SJSA1 (cell line): ENCODE measurements at places on chromosomes 11 and 22. TPM values are rescaled to one million over a fixed set of nuclear protein-coding genes. Genes with fewer than 3 reads are reported as not detected.
A peak's percentile ranks its signal among the peaks of the same experiment; 100 is the strongest.

- DNase-seq, result peak; percentile 61
- no peaks in the 10 kb centered on the region for H3K27me3 ChIP-seq
Measured at GRCh38 chr11:68932933-68933577, 29.4 kb downstream of the IGHMBP2 start.

- H3K36me3 ChIP-seq, result no peaks in the 10 kb centered on the region
- no peak for DNase-seq
- no peaks in the 10 kb centered on the region for H3K4me1 ChIP-seq
- H3K27ac ChIP-seq, result no peak overlapping the region
- H3K27me3 ChIP-seq, result no peaks in the 10 kb centered on the region
Measured at GRCh38 chr11:28951191-28951590, 843.0 kb downstream of the METTL15 start.

The MMP7 gene
- 0.34 TPM in 1 of 2 replicates, not detected in the other for total RNA-seq

- no peaks in the 10 kb centered on the region for H3K27me3 ChIP-seq
- no peak overlapping the region for H3K27ac ChIP-seq
- H3K4me1 ChIP-seq, result no peaks in the 10 kb centered on the region
- H3K36me3 ChIP-seq, result no peaks in the 10 kb centered on the region
- H3K4me3 ChIP-seq, result no peak overlapping the region
Measured at GRCh38 chr11:21768388-21768787, 424.5 kb upstream of the ANO5 start.

- peaks cover 42% of the 10 kb centered on the region for H3K4me1 ChIP-seq
- no peak overlapping the region for H3K27ac ChIP-seq
Measured at GRCh38 chr11:76207642-76208401, 1.5 kb upstream of the WNT11 start.

GRCh38 chr11:3245071-3245470, 12.9 kb upstream of the MRGPRE start:
- peaks cover 4% of the 10 kb centered on the region for H3K27me3 ChIP-seq
- H3K4me3 ChIP-seq, result no peak overlapping the region
- no peaks in the 10 kb centered on the region for H3K36me3 ChIP-seq
- H3K4me1 ChIP-seq, result no peaks in the 10 kb centered on the region
- H3K27ac ChIP-seq, result no peak overlapping the region

- no peaks in the 10 kb centered on the region for H3K4me1 ChIP-seq
- no peak overlapping the region for H3K4me3 ChIP-seq
- H3K27me3 ChIP-seq, result no peaks in the 10 kb centered on the region
- DNase-seq, result no peak
Measured at GRCh38 chr22:33565580-33565995, 354.7 kb downstream of the LARGE1 start.

GRCh38 chr22:40058265-40058664, 63.5 kb downstream of the FAM83F start:
- peaks cover 4% of the 10 kb centered on the region; the same call in 1 of the 2 replicates for H3K27me3 ChIP-seq
- no peak overlapping the region for H3K4me3 ChIP-seq
- no peak for DNase-seq
- no peaks in the 10 kb centered on the region for H3K36me3 ChIP-seq
- H3K4me1 ChIP-seq, result no peaks in the 10 kb centered on the region

- no peak overlapping the region for H3K4me3 ChIP-seq
- peaks cover 55% of the 10 kb centered on the region for H3K4me1 ChIP-seq
- H3K27me3 ChIP-seq, result no peaks in the 10 kb centered on the region
- no peak overlapping the region for H3K27ac ChIP-seq
- no peak for DNase-seq
- no peaks in the 10 kb centered on the region for H3K36me3 ChIP-seq
Measured at GRCh38 chr22:30191040-30191701, 55.4 kb downstream of the LIF start.

- H3K36me3 ChIP-seq, result peaks cover 60% of the 10 kb centered on the region
- H3K27me3 ChIP-seq, result no peaks in the 10 kb centered on the region
- H3K27ac ChIP-seq, result peak overlapping the region; percentile 62
- H3K4me3 ChIP-seq, result no peak overlapping the region
Measured at GRCh38 chr11:64207256-64208085, 950 bp downstream of the FERMT3 start.

- DNase-seq, result no peak
- no peaks in the 10 kb centered on the region for H3K36me3 ChIP-seq
- no peaks in the 10 kb centered on the region for H3K4me1 ChIP-seq
- H3K27me3 ChIP-seq, result no peaks in the 10 kb centered on the region
- no peak overlapping the region for H3K4me3 ChIP-seq
Measured at GRCh38 chr11:71404209-71404608, 44.0 kb downstream of the DHCR7 start.
